ENCODE measurements at places on chromosomes 4 and X.

- DNase-seq: no peak
Observed at GRCh38 chr4:28523681-28524190, 1663.1 kb downstream of the STIM2 start.

GRCh38 chrX:46978341-46979291 is 66.4 kb downstream of the JADE3 start:
- DNase-seq: peak; percentile 60

- DNase-seq: no peak
Observed at GRCh38 chr4:124401606-124402005, 310.9 kb downstream of the ANKRD50 start.

- no peak for DNase-seq
Observed at GRCh38 chr4:164807611-164808010, 53.7 kb downstream of the SMIM31 start.

DNA sequence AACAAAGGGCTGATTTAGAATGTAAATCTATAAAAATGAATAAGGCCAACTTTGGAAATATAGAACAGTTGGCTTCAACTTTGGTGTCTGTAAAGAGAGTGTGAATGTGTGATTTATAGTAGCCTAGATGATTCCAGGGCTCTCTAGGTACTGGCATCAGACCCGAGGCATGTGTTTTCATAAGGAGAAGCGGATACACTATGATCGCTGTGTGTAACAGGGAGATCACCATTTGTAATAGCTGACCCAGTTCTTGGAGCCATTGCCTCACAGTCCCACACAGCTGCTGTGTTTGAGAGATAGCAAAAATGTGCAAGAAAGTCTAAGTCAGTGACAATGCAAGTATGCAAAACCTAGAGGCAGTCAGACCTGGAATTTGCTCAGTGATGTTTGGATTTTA is 135.1 kb downstream of the REPS2 start:
- DNase-seq: no peak

DNA sequence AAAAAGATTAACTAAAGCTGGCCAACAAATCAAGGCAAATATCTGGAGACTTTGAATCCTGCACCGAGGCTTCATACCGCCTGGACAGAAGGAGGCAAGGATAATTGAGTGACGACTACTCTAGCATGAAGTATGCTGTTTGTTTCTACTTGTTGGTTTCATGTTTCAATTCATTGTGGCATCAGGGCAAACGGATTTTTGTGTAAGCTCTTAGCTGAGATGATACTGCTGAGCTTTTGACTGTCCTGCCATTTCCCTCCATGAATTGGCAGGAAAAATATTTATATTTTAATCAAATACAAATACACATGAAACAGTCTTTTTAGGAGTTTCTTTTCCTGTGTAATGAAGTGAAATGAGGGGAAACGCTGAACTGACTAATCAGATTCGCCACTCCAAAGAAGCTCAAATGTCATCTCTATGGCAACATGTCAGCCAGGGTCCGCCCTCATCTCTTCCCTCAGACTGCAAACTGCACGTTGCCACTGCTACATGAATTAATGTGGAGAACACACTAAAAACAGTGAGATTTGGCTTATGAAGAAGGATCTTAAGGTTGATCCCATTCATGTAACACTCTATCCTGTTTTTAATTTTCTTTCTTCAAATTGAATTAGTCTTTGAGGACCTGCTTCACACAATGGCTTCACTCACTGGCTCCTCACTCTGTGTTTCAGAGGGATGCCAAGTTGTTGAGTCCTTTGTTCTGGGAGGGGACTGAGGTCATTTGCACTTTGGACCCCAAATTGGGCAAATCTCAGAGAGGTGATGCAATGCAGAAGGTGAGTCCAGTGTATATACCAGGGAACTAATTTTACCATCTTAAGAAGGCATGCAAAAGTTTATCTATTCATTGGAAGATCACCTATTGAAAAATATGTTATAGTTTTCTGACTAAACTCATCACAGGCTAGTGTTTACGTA is 149.6 kb upstream of the MID1 start:
- DNase-seq: no peak

- no peak for DNase-seq
Observed at GRCh38 chrX:102745513-102745856, 24.9 kb downstream of the GPRASP3 start.

DNA sequence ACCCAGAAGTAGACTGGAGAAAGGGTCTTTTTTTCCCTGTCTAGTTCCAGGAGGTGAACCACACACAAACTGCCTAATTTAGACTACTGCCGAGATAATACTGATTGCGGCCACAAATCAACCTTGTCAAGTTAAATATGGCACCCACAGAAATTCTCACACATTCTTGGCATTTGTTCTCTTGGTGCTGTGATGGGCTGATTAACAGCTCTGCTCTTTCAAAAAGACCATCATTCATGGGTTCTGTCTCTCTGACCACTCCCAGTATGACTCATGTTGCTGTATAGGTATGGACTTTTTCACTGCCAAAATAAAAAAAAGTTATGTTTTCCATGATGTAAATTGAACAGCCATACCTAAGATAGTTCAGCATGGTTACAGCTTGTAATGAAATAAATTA is 1003.5 kb upstream of the LCORL start:
- no peak for DNase-seq

DNA sequence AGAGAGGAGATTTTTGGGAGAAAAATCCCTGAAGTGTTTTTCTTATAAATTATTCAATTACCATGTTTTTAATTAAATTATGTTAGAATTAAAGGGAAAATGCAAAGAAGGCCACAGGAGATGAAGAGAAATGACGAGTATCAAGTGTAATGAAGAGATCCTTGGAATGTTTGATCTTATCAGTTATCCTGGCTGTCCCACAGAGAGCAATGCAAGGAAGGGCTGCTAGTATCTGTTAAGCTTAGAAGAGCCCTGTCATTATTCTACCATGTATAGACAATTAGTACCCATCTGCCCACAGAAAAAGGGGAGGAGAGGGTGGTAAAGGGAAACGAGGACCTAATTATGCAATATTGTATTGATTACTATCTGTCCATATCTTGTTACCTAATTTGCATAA is 257.1 kb downstream of the BANK1 start:
- DNase-seq: no peak

DNA sequence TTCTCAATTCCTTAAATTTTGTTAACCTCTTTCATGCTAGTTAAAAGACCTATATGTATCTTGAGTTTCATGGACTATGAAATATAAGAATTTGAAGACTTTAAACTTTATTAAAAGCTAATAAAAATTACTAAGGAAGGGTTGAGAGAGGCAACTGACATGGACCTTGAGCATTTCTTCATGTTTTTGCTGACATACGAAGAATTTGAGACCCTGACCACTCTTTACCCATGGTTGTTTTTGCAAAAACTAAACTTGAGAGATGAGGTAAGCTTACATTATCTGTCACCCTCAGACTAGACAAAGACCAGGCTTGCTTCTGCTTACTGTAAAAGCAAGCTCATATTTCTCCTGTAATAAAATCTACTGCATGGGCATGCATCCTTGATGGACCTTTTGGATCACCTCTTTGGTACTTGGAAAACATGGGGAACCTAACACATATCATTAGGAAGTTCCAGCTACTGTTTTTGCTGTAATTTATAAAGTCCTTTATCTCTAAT is 338.2 kb upstream of the PABPC4L start:
- no peak for DNase-seq

- no peak for DNase-seq
Observed at GRCh38 chr4:25290490-25291067, 22.0 kb upstream of the ZCCHC4 start.

GRCh38 chr4:11614426-11614825 is 185.7 kb upstream of the HS3ST1 start:
- no peak for DNase-seq

- DNase-seq: no peak
Observed at GRCh38 chr4:161247831-161248230, 916.0 kb downstream of the FSTL5 start.

DNA sequence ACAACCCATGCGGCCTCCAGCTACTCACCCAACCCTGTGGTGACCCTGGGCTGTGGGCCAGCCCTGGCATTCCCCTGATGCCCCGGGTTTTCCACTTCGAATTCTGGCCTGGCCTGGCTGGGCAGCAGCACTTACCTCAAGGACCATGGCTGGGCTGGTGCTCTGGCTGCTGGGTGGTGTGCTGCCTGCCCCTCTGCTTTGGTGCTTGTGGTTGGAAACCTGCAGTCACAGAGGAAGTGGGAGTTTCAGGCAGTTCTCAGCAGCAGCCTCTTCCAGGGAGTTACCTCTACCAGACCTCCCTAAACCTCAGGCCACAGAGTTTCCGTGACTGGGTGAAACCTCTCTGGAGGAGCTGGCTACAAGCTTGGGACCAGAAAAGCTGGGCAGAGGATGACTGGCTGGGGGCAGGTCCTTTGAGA is at the start of gene CXCR3:
Gene CXCR3, minus strand, starts transcription at position 209 of the 419 bp plus-strand sequence. Its CDS starts 62 bp downstream, at position 147.
- DNase-seq: peak; percentile 86

GRCh38 chr4:7820031-7820818 is 119.4 kb downstream of the AFAP1 start:
- DNase-seq: no peak

GRCh38 chrX:13345438-13345837 is 25.6 kb upstream of the ATXN3L start:
- DNase-seq: peak; percentile 7

- no peak for DNase-seq
Observed at GRCh38 chr4:52507774-52508173, 151.3 kb downstream of the USP46 start.

DNA sequence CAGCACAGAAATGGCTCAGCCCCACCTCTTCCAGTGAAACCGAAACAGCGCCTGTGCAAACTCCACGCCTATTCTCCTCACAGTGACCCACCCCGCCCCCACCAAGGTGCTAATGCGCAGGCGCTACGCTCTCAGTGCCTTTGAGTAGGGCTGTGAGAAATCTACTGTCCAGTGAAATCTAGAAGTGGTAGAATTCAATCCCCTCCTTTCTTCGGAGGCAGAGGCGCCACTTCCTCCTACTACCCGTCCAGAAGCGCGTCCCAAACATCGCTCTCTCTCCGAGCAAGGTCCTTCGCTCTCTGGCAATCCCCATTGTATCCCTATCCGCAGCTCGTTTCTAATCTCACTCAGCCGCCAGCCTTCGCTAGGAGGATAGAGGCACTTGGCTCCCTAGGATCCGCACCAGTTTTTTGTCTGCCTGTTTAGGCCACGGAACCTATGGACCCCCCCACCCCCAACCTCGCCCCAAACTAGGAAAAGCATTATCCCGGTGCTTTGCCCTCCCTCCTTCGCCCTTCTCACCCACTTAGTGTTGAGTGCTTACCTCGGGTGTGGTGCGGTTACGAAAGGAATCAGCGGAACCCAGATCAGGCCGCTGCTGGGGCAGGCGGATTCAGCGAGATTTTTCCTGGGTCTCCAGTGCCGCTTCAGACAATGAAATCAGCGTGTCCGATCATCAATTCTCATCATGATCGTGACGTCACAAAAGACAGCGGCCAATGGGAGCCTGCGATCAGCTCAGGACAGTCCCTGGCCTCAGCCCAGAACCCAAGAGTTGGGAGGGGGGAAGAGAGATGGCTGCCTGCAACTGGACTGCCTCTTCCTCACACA is at the start of gene HDX:
Gene HDX, minus strand, starts transcription at position 656 of the 831 bp plus-strand sequence. CDS start 27,056 bp downstream, outside the sequence.
- peak; percentile 38 for DNase-seq

DNA sequence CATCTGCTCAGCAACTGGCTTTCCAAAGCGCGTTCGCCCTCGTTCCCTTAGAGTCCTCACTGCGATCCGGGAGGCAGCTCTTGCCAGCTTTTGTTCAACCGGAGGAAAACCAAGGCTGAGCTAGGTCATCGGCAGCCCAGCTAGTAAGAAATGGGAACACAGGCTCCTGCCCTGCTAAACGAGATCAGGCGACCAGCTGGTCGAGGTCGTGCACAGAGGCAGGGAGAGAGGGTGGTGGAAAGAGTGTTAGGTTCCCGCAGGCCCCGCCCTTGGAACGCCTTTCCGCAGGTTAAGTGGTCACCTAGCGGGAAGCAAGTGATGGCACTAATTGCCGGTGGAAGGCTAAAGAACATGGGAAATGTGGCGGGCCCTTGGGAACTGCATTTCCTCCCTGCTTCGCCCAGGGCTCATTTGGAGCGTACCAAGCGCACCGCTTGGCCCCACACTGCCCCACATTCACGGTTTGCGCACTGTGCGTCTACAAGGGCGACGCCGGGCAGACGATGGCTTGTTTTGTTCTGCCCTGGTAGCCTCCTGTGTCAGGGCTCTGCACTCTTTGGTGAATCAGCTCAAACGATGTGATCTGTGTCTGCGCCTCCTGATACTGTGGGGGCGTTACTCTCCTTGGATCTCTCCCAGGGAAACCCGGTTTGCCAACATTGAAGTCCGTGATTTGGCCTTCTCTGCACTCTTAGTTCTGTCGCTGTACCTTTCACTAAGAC is 7.2 kb upstream of the PRDM8 start:
- no peak for DNase-seq

DNA sequence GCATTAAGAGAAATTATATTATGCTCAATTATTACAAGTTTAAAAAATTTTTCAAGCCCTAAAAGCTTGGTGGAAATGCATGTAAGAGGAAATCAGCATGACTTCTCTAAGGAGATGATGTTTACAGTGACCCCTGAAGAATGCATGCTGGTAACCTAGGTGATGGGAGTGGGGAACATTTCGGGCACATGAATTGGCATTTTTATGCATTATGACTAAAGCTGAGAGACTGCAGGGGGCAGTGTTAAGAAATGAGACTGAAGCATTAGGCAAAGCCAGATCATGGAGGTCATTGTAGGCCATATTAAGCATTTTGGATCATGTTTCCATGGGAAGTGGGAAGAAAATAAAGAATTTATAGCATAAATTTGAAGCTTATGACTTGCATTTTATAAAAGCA is 421.3 kb downstream of the FAT4 start:
- no peak for DNase-seq

GRCh38 chr4:117700111-117700892 is 334.0 kb upstream of the NDST3 start:
- DNase-seq: peak; percentile 46
